ENCODE measurements at places on chromosomes 4 and X. TPM values are rescaled to one million over a fixed set of nuclear protein-coding genes. Genes with fewer than 3 reads are reported as not detected.

- peak; percentile 7 for DNase-seq
Observed at GRCh38 chrX:44274096-44274495, 69.4 kb downstream of the EFHC2 start.

- no peak for DNase-seq
Observed at GRCh38 chrX:36407836-36408235, 488.3 kb downstream of the CFAP47 start.

Gene POF1B
- total RNA-seq: 3.1 TPM

DNA sequence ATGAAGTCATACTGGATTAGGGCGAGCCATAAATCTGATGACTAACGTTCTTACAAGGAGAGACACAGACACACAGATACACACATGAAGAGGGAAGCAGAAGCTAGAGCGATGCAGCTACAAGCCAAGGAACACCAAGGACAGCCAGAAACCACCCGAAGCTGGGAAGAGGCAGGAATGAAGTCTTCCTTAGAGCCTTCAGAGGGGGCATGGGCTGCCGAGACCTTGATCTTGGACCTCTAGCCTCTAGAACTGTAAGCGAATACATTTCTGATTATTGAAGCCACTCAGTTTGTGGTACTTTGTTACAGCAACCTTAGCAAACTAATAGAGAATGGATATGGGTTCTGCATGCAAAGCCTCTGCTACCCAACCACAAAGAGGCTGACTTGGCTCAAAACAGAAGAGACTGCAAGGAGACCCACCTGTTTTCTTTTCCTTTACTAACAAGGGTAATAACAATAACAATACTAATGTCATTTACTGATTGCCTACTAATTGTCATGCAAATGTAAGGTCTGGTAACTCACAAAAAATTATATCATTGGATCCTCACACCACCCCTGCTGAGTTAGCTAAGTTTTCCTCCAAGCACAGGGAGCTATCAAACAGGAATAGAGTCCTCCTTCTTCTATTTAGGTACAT, 10.1 kb upstream of the LDB2 start:
- DNase-seq: no peak

Gene GPR173
- total RNA-seq: 3.3 TPM

GRCh38 chr4:2842687-2843262, 869 bp upstream of the ADD1 start:
- no peak for DNase-seq

Gene TRAPPC2
- total RNA-seq: 32.5 TPM

DNA sequence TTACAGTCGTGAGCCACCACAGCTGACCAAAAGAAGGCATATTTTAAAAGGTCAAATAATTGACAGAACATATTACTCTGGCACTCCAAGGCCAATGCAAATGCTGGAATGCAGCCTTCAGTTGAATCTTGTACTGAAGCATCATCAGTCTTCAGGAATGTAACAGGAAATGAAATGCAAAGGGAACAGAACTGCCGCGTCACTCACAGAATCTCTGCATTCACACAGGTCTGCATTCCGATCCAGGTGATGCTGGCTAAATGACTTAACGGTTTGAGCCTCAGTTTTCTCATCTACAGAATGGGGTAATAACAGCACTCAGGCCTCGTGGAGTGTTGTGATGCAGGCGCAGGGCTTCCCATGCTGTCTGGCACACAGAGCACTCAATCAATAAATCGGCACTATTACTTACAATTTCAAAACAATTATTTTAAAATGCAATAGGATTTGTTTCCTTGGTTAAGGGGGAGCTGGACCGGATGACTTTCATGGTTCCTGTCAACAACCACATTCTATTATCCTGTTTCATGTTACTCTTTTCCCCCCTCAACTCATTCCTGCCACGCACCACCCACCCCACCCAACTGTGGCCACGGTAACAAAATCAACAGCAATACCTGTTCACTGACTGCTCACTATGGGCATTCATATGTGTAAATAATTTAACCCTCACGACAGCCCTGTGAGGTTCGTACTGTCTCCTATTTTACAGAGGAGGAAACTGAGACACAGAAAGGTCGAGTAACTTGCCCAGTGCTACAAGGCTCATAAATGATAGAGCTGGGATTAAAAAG, 32.4 kb downstream of the IGFBP7 start:
- DNase-seq: peak; percentile 93

GRCh38 chr4:105140684-105141490, 5.8 kb upstream of the TET2 start:
- no peak for DNase-seq

DNA sequence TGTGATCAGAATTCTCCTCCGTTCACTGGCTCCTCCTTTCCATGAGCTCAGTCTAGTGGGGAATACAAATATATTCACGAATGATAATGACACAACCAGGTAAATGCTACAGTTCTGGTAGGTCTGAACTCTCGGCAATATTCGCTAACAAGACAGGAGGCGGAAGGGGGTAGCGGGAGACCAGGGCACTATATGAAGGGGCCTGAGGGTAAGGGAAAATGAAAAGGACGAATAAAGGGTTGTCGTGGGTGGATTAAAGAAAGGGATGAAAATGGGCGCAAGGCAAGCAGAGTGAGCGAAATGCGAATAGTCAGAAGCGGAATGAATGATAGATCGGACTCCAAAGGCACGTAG, 743 bp downstream of the NKAP start:
- peak; percentile 18 for DNase-seq

Gene CXCL11
- 1.2 TPM for total RNA-seq

GRCh38 chr4:4327652-4328121, 37.6 kb downstream of the ZBTB49 start:
- DNase-seq: no peak

Gene GPR143
- total RNA-seq: 58.2 TPM

- no peak for DNase-seq
Observed at GRCh38 chr4:119321921-119322687, at the start of gene FABP2. FABP2 (minus strand) TSS chr4:119322138; CDS start chr4:119322102, 36 bp downstream.

Gene UPF3B
- total RNA-seq: 1.0 TPM

DNA sequence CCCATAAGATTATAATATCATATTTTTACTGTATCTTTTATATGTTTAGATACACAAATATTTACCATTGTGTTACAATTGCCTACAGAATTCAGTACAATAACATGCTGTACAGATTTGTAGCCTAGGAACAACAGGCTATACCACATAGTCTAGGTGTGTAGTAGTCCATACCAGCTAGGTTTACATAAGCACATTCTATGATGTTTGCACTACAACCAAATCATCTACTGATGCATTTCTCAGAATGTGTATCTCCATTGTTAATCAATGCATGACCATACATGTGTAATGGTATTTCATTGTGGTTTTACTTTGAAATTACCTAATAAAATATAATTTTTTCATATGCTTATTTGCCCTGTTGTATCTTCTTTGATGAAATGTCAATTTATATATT, 288.1 kb upstream of the PCDH10 start:
- no peak for DNase-seq

GRCh38 chr4:82765134-82765533, 33.5 kb downstream of the SCD5 start:
- no peak for DNase-seq

Gene ATP2B3
- 0.05 TPM for total RNA-seq

Gene SLC34A2
- total RNA-seq: 102 TPM

GRCh38 chr4:17781300-17782287, at the start of gene FAM184B:
FAM184B (minus strand) TSS chr4:17781621; CDS start chr4:17781299, 322 bp downstream.
- no peak for DNase-seq

DNA sequence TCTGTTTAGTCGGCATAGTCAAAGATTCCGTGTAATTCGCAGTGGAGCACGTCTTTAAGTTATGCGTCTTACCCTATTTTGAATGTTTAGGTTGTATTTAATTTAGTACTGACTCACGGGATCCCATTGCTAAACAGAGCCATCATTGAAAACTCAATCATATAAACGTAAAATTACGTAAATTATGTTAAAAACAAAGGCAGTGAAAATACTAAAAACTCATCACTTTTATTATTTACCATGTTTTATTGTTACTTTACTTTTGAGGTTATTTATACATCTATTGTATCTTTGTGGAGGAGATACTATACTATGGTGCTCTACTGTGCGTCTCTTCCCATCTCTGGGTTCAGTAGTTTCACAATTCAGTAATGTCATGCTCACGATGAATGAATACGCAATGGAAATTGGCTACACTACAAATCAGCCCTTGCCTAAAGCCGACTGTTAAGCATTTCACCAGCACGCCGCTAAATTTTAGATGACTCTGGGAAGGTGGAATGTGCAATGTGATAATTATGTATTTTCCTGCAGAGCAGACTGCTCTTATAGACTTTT, 944 bp downstream of the FUNDC2 start:
- peak; percentile 57 for DNase-seq

Gene EXOC1L
- total RNA-seq: not detected

DNA sequence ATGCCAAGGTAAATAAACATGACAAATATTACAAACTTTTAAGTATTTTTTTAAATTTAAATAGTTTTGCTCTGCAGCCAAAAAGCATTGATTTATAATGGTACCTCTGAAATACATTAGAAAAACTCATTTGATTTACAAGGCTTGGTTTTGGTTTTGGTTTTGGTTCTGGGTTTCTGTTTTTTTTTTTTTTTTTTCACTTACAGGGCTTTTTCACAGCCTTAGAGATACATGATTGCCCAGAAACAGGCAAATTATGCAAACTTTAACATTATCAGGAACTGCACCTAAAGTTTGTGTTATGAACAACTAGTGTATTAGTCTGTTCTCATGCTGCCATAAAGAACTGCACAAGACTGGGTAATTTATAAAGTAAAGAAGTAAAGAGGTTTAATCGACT, 196.4 kb upstream of the DDX53 start:
- DNase-seq: no peak

Gene FAM47E
- total RNA-seq: 5.7 TPM

DNA sequence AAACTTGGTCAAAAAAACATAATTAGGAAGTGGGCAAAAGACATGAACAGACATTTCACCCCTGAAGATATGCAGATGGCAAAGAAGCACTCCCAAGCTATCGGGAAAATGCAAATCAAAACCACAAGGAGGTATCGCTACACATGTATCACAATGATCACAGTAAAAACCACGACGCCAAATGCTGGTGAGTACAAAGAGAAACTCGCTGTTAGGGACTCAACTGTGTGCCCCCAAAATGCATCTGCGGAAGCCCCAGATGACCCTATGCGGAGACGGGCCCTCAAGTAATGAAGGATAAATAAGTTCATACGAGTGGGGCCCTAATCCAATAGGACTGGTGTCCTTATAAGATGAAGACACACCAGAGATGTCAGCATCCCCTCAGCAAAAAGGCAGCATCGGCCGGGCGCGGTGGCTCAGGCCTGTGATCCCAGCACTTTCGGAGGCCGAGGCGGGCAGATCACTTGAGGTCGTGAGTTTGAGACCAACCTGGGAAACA, 10.2 kb downstream of the GAK start:
- no peak for DNase-seq

GRCh38 chrX:129876771-129877305, 29.1 kb upstream of the UTP14A start:
- peak; percentile 87 for DNase-seq

DNA sequence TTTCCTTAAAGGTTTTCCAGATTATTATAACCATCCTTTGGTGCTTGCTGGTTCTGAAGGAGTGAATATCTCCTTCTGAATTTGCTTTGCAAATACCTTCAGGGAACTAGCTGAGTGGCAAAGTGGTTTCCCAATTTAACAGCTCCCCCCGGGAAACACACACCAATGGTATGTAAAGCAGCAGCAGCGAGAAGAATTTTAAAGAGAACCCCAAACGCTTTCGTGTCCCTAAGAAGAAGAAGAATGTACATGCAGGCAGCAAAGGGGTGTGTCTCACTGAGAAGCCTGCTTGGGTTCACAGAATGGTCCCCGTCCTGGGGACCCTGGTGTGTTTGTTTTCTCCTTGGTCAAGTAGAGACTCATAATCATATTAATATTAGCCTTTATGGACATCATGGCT, 4.2 kb upstream of the AKAP17A start:
- no peak for DNase-seq

- DNase-seq: no peak
Observed at GRCh38 chrX:123740536-123740935, 7.7 kb upstream of the THOC2 start.

- no peak for DNase-seq
Observed at GRCh38 chrX:154724993-154725756, 25.7 kb downstream of the GAB3 start.

Gene ZCCHC12
- 0.05 TPM for total RNA-seq

DNA sequence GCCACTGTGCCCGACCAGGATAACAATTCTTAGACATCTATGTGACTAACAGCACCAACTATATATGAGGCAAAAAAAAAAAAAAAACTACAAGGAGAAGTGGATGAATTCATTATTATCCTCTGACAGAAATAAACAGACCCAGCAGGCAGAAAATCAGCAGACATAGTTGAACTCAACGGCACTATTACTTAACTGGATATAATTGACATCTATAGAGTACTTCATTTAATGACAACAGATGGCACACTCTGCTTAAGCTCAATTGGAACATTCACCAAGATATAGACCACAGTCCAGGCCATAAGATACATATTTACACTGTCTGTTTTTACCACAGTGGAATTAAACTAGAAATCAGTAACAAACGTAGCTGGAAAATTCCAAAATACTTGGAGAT, 13.3 kb downstream of the CLDN22 start:
- no peak for DNase-seq

DNA sequence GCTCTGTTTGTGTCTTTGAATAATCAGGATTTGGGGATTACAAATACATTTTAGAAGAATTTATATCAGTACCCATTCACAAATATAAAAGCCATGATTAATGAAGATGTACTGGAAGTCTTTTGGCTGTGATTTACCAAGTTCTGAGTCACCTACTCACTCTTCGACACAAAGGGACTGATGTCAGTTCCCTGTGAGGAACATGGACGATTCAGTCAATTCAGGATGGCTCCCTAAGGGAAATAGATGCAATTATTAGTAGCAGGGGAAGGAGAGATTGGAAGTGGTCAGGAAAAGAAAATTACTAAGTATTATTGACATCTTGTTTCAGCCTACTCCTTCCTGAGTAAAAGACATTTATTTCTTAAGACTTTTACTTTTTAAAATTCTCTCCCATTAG, 550.7 kb upstream of the SLIT2 start:
- peak; percentile 50 for DNase-seq

Gene RTL3
- not detected for total RNA-seq

Gene UGDH
- total RNA-seq: 317 TPM

DNA sequence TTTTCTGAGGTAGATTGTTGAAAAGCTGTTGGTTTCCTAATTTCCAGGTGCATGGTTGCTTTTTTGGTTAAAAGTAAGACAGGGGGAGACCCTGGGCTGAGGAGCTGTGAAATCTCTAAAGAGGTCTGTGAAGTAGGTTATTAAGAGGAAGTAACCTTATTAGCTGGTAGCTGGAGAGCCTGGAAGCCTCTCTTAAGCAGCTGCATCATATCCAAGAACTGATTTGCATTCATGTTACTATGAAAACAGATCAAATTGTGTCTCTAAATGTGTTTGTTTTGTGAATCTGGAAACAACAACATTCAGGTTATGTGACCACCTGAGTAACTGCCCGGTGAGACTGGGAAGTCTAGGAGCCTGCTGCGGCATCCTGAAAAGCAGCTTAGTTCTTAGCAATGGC, 54.1 kb downstream of the ARHGAP10 start:
- DNase-seq: no peak
